Activated B cell treated with CpG ODN at 0.5 μM for 24 hours (primary cell): ENCODE measurements at places on chromosomes 6 and 20. TPM values are rescaled to one million over a fixed set of nuclear protein-coding genes. Genes with fewer than 3 reads are reported as not detected.

- no peak overlapping the region for H3K27ac ChIP-seq
- H3K4me1 ChIP-seq, result no peaks in the 10 kb centered on the region
- DNase-seq, result no peak
- H3K4me3 ChIP-seq, result no peak overlapping the region
These were observed 24.0 kb upstream of the SMIM26 start for GRCh38 chr20:18543216-18543615.

- DNase-seq, result no peak
- H3K4me1 ChIP-seq, result peaks cover 46% of the 10 kb centered on the region
These were observed 8.9 kb downstream of the GFOD1 start for GRCh38 chr6:13478525-13478966.

GRCh38 chr6:40997234-40997957, 41.6 kb downstream of the UNC5CL start:
- no peak overlapping the region for H3K27ac ChIP-seq
- no peak for DNase-seq
- no peaks in the 10 kb centered on the region for H3K36me3 ChIP-seq
- peaks cover 40% of the 10 kb centered on the region for H3K27me3 ChIP-seq
- no peak overlapping the region for H3K4me3 ChIP-seq

DNA sequence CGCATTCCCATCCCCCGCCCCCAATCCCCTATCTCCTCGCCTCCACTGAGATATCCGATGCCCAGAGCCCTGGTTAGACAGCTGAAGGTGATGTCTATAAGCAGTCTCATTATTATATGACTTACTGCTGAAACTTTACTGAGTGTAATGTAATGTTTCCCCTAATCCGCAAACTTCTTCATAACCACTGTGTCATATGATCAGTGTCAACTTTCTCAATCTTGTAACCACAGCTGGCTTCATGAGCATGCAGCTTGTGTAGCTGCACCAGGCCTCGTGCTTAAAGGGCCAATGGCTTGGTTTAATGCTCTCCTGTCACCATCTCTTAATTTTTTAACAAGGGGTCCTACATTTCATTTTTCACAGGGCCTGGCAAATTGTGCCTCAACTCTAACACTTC, 8.1 kb downstream of the ASIP start:
- no peak overlapping the region for H3K27ac ChIP-seq
- no peak for DNase-seq
- H3K27me3 ChIP-seq, result no peaks in the 10 kb centered on the region
- no peaks in the 10 kb centered on the region for H3K36me3 ChIP-seq

DNA sequence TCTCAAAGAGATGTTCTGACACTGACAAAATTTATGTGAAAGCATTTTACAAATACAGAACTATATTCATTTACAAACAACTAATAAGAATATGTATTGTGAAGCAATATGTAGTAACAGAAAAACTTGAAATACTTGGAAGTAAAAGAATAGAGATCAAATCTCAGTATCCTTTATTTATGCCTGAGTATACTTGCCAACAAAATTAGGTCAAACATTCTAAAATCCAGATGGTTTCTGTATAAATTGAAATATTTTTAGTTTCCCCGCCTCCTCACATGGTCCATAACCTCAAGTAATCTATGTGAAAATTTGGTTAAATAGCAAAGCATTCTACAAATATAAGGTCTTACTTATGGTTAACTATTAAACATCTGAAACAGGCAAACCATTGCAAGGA, 545.4 kb downstream of the EYS start:
- DNase-seq, result no peak
- no peak overlapping the region for H3K27ac ChIP-seq
- H3K4me1 ChIP-seq, result no peaks in the 10 kb centered on the region
- H3K36me3 ChIP-seq, result no peaks in the 10 kb centered on the region
- no peaks in the 10 kb centered on the region for H3K27me3 ChIP-seq

DNA sequence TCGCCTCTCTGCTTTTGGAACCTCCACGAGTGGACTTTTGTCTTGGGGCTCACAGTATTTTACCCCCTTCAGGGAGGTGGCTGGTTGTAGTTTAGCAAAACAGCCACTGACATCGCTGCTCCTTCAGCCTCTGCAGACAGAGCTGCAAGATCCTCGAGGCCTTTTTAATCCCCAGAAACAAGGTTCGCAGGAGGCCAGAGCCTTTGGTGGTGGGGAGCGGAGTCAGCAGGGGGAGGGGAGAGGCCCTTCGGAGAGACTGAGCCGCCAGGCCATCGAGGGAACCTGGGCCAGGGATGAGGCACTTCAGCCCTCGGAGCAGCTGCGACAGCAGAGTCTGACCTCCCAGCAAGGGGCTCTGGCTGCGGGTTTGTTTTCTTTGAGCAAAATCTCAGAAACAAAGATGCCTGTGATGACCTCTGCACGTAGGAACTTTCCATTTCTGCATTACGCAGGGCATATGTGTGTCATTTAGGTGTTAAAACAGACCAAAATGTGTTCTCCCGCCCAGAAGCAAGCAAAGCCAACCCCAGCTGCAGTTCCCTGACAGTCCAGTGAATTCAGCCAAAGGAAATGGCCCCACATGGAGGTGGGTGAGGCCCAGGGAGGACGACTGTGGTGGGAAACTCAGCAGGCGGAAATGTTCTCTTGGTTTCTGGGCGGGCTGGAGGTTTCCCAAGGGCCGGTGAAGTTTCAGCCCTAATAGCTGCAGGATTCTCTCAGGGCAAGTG, 171.2 kb upstream of the SULF2 start:
- no peak overlapping the region for H3K4me3 ChIP-seq
- H3K27me3 ChIP-seq, result peaks cover 13% of the 10 kb centered on the region
- H3K36me3 ChIP-seq, result no peaks in the 10 kb centered on the region
- H3K27ac ChIP-seq, result no peak overlapping the region
- H3K4me1 ChIP-seq, result no peaks in the 10 kb centered on the region
- no peak for DNase-seq

GRCh38 chr6:27452496-27452897, 20.4 kb downstream of the ZNF184 start:
- no peaks in the 10 kb centered on the region for H3K27me3 ChIP-seq
- peaks cover 88% of the 10 kb centered on the region for H3K36me3 ChIP-seq
- H3K27ac ChIP-seq, result no peak overlapping the region
- no peak for DNase-seq

DNA sequence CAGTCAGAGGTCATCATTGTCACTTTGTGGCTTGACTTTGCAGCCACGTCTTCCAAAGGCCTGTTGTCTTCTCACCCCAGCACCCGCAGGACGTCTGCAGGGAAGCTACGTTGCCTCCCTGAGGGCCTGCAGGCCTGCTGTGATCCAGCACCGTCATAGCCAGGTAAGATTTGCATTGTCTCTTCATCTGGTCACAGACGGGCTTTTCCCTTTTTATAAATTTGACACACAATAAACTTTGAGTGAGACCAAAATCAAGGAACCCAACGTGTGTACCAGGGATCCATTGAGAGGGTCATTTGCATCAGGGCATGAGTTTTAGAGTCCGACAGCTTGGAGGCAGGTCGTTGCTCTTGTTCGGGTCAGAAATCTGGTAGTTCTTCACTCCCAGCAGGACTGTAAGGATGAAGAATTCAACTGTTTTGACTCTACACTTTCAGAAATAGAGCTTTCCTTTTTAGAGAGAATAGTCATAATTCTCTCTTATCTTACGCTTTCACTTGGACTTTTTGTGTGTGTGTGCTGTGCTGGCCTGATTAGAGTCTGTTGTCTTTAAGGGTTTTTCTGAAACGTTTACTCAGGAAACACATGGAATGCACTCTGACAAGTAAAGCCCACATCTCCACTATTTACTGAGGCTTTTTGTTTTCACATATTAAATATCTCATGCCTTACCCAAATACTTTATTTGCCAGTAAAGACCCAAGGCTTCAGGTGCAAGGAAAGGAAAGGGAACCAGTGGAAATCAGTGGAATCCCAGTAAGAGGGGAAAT, 177.2 kb upstream of the TAB2 start:
- peak overlapping the region; percentile 70 for H3K4me3 ChIP-seq
- DNase-seq, result peak; percentile 25
- H3K27ac ChIP-seq, result peak overlapping the region; percentile 77
- no peaks in the 10 kb centered on the region for H3K36me3 ChIP-seq
- peaks cover 17% of the 10 kb centered on the region for H3K4me1 ChIP-seq

GRCh38 chr6:26249707-26249956, 115.4 kb upstream of the BTN3A2 start:
- H3K4me1 ChIP-seq, result peaks cover 36% of the 10 kb centered on the region
- no peaks in the 10 kb centered on the region for H3K27me3 ChIP-seq
- H3K36me3 ChIP-seq, result peaks cover 11% of the 10 kb centered on the region

- peak within 1 kb of the TSS; percentile 88 for H3K4me3 ChIP-seq
- H3K27me3 ChIP-seq, result peaks cover 24% of the 10 kb centered on the region
- no peak within 1 kb of the TSS for H3K27ac ChIP-seq
- H3K4me1 ChIP-seq, result peaks cover 18% of the 10 kb centered on the region
- DNase-seq, result peak; percentile 65
These were observed at the start of gene SLC16A10 for GRCh38 chr6:111087106-111087835. SLC16A10 (plus strand) TSS chr6:111087503; CDS start chr6:111087753, 250 bp downstream.

DNA sequence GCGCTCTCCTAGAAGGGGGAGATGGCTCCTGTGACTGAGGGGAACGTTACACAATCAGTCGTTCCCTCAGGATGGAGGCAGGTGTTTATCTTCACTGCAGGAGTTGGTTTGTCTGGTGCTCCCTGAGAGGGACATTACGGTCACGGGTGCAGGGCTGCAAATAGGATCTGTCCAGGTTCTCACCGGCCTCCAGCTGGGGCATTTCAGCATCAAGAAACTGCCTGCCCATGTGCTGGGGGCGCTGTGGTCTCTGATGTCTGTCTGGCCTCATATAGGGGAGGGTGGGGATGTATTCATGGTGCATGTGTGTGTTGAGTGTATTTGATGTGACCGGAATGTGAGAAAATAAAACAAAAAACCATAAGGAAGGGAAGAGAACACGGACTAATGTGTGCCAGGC, 77.1 kb downstream of the TBC1D7 start:
- DNase-seq, result no peak
- H3K4me3 ChIP-seq, result no peak overlapping the region
- H3K36me3 ChIP-seq, result no peaks in the 10 kb centered on the region
- no peaks in the 10 kb centered on the region for H3K27me3 ChIP-seq
- H3K27ac ChIP-seq, result no peak overlapping the region

DNA sequence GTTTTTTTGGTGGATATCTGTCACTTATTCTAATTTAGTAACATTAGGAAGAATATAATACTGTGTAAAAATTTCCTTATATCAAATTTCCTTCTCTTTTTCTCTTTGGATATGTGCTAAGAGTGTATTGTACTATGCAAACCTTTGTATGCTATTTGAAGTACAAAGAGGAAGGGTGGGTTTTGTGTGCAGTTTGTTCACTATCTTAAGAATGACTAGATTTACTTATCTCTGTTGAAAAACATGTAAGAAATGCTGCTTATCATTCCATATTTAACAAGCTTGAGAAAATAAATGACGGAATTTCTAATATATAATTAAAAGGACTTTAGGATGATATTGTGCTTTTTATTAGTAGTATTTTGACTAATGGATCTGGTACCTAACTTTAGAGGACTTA, 13.1 kb downstream of the CD2AP start:
- peaks cover 49% of the 10 kb centered on the region for H3K4me1 ChIP-seq
- H3K4me3 ChIP-seq, result no peak overlapping the region
- no peaks in the 10 kb centered on the region for H3K27me3 ChIP-seq
- no peak for DNase-seq

DNA sequence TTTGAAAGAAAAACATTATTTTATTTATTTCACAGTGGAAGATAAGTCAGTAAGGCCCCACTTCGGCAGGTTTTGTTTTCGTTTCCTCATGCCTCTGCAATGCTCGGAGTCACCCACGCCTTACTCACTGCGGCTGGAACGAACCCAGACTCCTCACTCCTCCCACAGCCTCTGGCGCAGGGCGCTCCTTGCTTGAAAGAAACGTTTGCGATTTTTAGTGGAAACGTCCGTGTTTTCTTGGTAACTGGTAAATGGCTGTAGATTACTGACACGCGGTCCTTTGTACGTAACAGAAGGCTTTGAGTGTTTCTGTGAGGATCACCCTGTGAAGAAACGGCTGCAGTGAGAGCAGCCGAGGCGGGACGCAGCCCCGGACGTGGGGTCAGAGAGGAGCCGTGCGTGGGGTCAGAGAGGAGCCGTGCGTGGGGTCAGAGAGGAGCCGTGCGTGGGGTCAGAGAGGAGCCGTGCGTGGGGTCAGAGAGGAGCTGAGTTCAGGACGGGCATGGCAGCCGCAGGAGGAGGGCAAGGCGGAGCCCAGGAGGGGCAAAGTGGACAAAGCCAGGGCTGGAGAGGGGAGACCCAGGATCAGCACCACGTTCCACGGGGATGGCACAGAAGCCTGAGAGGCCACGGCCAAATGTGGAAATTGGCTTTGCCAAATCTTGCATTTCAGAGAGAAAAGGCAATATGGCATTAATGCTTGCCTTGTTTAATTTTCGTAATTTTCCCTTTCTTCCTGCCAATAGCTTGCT, 198.6 kb upstream of the THBS2 start:
- H3K27me3 ChIP-seq, result no peaks in the 10 kb centered on the region
- no peak for DNase-seq
- no peaks in the 10 kb centered on the region for H3K36me3 ChIP-seq
- no peak overlapping the region for H3K27ac ChIP-seq
- no peak overlapping the region for H3K4me3 ChIP-seq

DNA sequence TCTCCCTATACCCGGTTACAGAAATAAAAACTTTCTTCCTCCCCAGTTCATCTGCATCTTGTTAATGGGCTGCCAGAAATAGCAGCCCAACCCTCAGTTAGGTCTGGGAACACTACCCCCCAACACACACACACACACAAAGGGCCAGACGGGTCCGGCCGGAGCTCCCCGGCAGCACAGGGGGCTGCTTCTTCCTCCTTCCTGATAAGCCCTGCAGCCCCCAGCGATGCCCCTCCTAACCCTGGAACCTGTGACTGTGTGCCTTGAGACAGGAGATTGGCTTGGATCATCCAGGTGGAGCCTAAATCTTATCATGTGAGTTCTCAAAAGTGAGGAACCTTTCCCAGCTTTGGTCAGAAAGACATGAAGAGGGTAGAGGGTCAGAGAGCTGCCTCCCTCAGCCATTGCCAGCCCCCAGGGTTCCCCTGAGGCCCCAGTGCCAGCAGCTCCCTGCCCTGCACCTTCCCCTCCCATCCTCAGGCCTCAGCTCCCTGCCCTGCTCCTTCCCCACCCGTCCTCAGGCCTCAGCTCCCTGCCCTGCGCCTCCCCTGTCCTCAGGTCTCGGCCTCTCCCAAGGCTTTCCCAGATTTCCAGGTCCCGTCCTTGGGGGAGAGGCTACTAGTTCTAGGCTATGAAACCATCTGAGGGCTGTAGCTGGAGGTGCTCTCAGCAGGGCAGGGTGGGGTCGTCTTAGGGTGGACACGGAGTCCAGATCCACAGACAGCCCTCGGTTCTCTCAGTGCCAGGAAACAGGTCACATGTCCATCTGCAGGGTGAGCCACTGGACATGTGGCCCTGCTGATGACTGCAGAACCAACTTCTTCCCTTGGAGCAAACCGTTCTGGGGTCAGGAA, 34.5 kb upstream of the CST7 start:
- peaks cover 3% of the 10 kb centered on the region for H3K4me1 ChIP-seq
- H3K36me3 ChIP-seq, result no peaks in the 10 kb centered on the region

Gene FHL5
- total RNA-seq, result not detected in 2 replicates

Gene RAET1L
- total RNA-seq, result not detected in 2 replicates

Gene SAMD10
- total RNA-seq, result 6.8 and 9.0 TPM in 2 replicates
